ENCODE measurements at places on chromosomes 13 and 19.

DNA sequence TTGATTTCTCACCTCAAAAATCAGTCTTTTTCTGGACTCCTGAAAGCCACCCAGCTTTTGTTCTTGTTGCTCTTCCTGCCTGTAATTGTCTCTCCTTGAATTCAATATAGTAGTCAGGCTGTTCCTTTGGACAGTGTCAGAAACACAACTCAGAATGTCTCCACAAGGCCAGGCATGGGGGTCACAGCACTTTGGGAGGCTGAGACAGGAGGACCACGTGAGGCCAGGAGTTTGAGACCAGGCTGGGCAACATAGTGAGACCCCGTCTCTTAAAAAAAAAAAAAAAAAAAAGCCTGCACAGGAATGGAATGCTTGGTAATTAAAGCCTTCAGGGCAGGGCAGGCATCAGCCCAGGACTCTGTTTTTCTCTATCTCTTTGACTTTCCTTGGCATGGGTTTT is 8.9 kb upstream of the BAX start:
- no peak for DNase-seq

DNA sequence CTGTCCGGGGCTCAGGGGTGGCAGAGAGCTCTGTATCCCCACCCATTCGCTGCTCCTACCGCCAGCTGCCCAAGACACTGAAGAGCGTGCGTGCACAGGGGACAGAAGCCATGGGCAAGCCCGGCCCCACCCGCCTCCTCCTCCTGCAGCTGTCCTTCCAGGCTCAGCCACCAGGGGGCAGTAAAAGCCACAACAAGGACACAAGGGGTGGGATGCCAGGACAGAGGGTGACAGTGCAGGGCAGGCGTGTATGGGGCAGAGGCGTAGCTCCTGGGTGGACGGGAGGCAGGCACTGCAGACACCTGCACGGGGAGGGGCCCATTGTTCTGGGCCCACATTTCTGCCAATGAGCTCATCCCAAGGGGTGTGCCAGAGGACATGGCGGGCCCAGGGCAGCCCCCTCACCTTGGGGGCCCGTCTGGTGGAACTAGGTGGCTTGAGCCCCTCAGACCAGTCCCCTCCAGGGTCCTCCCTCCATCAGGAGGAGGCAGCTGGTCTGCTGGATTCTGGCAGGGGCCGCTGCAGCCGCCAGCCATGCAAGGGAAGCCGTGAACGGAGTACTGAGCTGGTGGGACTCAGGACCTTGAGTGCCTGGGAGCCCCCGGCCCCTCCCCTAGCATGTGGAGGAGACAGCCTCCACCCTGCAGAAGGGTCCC is 61.2 kb downstream of the MLLT1 start:
- DNase-seq: peak; percentile 84

DNA sequence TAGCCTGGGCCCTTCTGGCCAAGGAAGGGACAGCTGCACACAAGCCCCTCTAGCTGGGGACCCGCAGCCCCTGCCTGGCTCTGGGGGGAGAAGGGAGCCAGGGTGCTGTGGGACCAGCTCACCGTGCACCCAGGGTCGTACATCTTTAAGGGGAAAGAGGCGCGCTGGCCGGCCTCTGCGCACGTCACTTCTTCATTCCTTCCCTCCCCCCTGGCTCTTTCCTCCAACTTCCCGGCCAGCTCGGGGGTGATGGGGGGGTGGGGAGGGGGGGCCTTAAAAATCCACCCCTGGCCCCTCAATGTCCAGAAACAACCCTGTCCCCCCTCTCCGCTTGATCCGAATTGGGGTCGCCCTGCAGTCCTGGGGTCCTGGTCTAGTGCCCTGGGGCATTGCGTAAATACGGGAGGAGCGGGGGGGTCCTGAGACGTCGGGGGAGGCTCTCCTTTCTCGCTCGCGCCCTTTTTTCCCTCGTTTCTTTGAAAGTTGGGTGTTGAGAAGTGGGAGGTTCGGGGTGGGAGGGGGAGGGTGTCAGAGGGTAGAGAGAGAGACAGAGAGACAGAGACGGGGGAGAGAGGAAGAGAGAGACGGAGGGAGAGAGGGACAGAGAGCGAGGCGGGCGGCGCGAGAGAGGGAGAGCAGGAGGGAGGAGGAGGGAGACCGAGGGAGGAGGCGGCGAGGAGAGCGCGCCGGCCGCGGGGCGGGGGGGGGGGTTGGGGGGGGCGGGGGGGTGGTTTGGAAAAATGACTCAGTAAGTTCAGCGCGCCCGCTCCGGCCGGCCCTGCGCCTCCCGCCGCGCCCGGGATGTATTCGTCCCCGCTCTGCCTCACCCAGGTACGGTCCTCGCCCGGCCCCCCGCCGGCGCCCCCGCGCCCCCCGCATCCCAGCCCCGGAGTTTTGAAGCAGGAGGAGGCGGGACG is at the start of gene NFIC:
Gene NFIC (plus strand): TSS at position 748 of the 917 bp plus-strand sequence. CDS start 54 bp downstream, at position 802.
- no peak for DNase-seq

GRCh38 chr13:76953968-76954367 is 5.7 kb downstream of the ACOD1 start:
- no peak for DNase-seq

GRCh38 chr19:1873524-1874473 is 10.4 kb upstream of the KLF16 start:
- DNase-seq: no peak

GRCh38 chr13:34886121-34886875 is 55.8 kb upstream of the NBEA start:
- DNase-seq: no peak

- no peak for DNase-seq
Measured at GRCh38 chr19:48479686-48480085, 10.5 kb downstream of the CYTH2 start.

DNA sequence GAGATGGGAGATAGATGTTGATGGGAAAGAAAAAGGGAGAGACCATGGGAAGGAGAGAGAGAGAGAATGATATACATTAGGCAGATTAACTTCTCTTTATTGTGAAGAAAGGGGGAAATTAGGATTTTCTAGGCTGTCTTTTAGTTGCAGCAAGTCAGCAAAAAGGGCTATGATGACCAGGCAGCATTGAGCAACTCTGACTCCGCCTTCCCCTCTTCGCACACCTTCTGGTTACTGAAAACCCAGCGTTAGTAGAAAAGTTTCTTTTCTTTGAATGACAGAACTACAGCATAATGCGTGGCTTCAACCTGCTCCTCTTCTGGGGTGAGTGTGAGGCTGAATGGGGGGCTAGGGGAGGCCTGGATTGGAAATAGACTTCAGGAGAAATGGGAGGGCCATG is at the start of gene ADGRE1:
Gene ADGRE1 (plus strand): TSS at position 264 of the 400 bp plus-strand sequence. CDS start 30 bp downstream, at position 294.
- no peak for DNase-seq

DNA sequence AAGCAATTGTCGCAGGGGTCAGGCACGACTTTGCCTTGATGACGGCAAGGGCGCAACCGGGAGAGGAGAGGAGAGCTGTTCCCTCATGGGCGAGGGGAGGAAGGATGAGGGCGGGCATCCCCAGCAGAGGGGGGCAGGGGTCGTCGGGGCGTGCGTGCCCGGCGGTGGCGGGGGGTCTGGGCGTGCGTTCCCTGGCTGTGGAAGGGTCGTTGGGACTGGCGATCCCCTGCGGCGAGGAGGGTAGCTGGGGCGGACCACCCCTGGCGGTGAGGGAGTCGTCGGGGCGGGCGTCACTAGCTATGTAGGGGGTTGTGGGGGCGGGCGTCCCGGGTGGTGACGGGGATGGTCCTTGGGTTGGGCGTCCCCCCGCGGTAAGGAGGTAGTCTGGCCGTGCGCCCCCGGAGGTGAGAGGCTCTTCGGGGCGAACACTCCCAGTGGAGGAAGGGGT is 1.7 kb downstream of the COMP start:
- DNase-seq: no peak

DNA sequence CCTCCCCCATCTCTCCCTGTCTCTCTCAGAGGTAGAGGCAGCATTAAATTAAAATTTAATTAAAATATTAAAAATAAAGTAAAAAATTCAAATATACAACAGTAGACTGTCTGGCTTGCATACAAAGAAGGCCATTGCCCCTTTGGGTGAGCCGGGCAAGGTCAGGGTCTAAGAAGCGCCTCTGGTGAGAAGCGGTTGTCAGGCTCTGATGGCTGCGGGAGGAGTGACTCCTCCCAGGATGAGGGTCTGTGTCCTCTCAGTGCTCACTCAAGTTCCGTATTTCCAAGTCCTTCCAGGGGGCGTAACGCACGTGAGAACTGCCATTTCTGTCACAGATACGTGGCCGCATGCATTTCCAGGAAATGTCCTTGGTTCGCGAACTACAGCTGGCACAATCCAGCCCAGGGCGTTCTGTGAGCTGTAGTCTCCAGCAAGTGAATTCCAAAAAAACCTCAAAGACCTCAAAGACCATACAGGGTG is 737 bp upstream of the ZNF181 start:
- no peak for DNase-seq

DNA sequence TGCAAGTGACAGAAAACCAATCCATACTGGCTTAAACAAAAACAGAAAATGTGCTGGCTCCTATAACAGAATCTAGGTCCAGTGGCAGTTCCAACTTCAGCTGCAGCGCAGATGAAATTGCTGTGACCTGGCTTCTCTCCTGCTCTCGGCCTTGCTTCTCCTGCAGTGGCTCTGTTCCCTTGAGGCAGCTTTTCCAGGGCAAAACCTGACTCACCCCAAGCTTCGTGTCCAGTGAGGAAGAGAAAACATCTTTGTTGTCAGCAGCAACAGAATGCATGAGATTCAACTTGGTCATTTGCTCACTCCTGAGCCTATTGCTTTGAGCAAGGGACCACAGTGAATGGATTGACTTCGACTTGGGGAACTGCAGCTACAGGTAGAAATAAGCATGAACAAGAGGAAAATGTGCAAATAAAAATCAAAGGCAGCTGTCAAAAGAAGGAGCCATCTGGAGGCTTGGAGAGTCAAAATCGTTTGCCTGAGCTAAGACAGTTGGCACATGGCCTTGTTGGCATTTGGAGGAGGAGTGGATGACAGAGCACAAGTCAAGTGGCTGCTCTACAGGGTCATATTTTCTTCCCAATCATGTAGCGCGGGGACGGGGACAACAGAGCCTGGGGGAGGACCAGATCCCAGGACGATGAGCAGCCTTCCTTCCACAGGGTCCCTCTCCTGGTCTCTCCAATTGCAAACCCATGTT is 523.4 kb downstream of the FGF9 start:
- DNase-seq: no peak

DNA sequence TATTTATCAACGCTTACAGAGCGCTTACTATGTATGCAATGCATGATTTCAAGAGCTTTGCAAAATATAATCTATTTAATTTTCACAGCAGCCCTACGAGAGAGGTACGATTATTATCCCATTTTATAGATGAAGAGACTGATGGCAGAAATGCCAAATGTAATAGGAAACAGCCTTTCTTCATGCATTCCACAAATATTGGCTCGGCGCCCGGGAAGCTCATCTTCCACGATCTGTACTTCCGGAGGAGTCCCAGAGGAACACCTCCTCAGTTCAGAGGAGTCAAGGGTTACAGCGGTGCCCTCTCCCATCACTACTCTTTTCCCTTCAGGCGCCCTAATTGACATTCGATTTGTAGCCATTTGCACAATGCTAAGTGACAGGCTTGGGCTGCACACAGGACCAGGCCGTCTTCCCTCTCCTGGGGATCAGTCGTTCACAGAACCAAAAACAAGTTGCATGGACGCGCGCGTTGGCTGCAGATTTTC is 1.1 kb upstream of the ARHGAP35 start:
- DNase-seq: no peak

- no peak for DNase-seq
Measured at GRCh38 chr19:2412449-2412848, 14.9 kb downstream of the TIMM13 start.

- DNase-seq: no peak
Measured at GRCh38 chr13:82330499-82330898, 1551.8 kb downstream of the SLITRK1 start.

DNA sequence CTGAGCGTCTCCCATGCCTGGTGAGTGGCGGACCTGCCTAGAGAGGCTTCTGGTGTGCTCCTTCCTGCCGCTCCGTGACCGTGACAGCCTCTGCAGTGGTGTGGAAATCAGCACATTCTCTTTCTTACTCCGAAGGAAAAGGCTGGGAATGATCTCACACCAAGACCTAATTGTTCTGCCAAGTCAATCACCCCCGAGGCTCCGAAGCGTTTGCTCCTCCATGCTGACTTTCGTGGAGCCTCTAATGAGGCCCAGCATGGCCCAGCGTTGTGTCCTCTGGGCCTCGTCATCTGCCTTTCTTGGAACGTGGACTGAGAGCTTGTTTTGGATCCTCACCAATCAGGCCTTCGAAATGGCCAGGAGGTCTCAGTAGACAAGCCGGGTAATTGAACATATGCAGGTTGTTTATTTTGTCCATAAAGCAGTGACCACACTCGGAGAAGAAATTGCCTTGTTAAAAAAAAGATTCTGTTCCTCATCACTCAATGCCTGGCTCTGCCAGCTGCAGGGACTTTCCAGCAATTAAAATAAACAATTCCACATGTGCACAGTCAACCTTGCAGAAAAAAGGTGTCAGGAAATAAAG is 107.1 kb downstream of the UBL3 start:
- no peak for DNase-seq

DNA sequence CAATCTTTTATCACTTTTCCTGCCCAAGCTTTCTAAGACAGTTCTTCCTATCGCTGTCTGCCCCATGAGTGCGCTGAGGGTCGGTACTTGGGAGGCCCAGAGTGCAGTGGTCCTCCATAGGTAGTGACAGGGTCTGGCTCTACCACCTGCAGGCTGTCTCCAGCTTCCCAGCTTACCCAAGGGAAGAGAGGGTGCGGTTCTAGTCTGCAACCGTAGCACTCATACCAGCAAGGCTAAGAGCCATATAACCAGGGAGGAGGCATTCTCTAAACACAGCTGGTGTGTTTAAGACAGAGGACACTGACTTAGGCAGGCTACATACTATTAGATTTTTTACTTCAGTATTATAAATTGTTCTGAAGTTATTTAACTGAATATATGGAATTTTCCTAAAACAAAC is 8.2 kb downstream of the PROZ start:
- no peak for DNase-seq

GRCh38 chr19:447816-448560 is 12.8 kb downstream of the SHC2 start:
- no peak for DNase-seq

- no peak for DNase-seq
Measured at GRCh38 chr13:67128136-67128535, 102.0 kb downstream of the PCDH9 start.

- DNase-seq: no peak
Measured at GRCh38 chr13:40993987-40994386, 25.1 kb downstream of the ELF1 start.

- peak; percentile 52 for DNase-seq
Measured at GRCh38 chr19:41821003-41821735, 23.3 kb downstream of the LYPD4 start.

GRCh38 chr13:111326621-111326965 is 6.2 kb downstream of the TEX29 start:
- no peak for DNase-seq

- DNase-seq: no peak
Measured at GRCh38 chr19:55697698-55698097, 22.7 kb downstream of the EPN1 start.

GRCh38 chr13:82717249-82717648 is 1165.0 kb downstream of the SLITRK1 start:
- DNase-seq: no peak

GRCh38 chr19:50510700-50511068 is 307 bp downstream of the JOSD2 start:
- no peak for DNase-seq

- DNase-seq: no peak
Measured at GRCh38 chr13:73924607-73925006, 209.6 kb downstream of the KLF12 start.

GRCh38 chr19:29854033-29854432 is 42.2 kb downstream of the CCNE1 start:
- DNase-seq: no peak

All from memory B cell (primary cell).